ENCODE measurements at places on chromosomes 2 and 18.

GRCh38 chr18:74645679-74646078 lies 48.0 kb downstream of the ZNF407 start:
- peak; percentile 43 for DNase-seq

DNA sequence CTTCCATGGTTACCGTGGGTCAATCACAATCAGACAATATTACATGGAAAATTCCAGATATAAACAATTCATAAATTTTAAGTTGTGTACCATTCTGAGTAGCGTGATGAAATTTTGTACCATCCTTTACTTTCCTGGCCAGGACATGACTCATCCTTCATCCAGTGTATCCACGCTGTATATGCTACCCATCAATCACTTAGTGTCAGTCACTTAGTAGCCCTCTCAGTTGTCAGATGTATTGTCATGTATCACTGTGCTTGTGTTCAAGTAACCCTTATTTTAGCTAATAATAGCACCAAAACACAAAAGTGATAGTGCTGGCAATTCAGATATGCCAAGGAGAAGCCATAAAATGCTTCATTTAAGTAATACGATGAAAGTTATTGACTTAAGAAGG lies 282.6 kb downstream of the CPS1 start:
- DNase-seq: no peak

DNA sequence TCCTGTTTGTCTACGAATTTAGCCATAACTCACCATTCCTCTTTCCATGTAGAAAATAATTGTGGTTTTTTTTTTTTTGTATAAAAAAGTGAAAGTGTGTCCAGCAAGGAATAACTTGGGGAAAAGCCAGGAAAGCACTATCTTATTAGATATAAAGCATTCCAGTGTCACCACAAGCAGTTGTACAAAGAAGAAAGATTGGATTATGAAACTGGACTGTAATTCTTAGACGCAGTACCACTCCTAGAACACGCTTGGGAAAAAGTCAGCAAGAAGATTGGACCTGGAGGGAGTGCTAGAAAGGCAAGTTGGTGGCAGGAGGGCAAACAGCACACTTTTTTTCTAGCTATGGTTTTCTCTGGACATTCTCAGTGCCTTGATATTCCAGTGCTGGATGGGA lies 186.7 kb downstream of the PARD3B start:
- peak; percentile 83 for DNase-seq

DNA sequence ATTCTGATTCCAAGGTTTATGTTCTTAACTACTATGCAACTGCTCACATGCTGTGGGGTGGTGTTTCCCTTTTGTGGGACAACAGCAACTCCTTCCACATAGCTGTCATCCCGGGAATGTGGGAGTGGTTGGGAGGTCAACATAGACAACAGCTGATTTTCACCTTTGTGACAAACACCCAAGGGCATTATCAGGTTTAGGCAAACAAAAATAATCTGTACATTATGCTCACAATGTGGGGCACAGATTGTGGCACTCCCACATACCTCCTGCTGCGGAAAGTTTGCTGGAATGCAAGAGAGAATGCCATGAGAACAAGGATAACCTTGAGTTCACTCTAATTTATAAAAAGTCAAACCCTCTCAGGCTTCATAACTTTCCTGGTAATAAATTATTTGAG lies 582.6 kb downstream of the CNTNAP5 start:
- no peak for DNase-seq

GRCh38 chr2:191642541-191642940 lies 35.4 kb upstream of the NABP1 start:
- DNase-seq: no peak

DNA sequence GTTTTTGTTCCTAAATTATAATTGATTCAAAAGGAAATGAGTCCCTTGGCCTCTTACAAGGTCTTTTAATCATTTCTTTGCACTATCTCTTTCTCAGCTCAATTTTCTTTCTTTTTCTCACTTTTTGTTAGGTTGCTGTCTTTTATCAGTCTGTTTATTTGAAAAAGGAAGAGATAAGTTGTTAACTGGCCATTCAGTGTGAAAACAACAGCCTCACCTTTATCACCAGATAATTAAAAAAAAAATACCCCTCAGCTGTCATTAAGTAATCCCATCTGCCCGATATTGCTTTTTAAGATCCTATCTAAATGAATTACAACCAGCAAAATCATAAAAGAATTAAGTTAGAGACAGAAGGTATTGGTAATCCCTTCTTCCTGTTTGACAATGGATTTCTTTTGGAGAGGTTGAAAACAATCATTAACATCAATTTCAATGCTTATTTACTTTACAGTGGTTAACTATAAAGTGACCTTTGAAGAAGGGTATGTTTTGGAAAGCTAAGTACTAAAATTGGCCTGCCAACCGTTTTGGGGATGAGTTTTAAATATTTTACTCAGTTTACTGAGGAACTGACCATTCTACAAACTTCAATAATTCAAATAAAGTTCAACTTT lies 104.9 kb downstream of the TGIF1 start:
- no peak for DNase-seq

DNA sequence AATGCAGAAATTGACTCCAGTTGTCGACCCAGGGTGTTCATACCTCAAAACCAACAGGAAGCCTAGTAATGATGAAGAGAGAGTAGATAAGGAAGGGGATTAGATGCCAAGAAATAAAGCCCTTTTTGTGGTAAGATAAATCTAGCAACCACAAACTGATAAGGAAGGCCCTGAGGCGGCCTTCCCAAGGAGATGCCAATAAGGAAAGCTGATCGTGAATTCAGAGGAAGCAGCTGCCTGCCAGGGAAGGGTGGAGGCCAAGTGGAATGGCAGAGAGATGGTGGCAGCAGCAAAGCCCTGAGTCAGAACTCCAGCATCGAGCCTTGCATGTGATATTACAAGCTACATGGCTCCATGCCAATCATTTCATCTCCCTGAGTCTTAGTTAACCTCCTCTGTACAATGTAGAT lies 126.3 kb downstream of the IRS1 start:
- peak; percentile 79 for DNase-seq

GRCh38 chr2:7264791-7265190 lies 347.6 kb downstream of the RNF144A start:
- no peak for DNase-seq

- no peak for DNase-seq
Measured at GRCh38 chr2:118889995-118890394, 42.5 kb upstream of the EN1 start.

GRCh38 chr2:225735844-225736243 lies 336.3 kb downstream of the NYAP2 start:
- peak; percentile 95 for DNase-seq

DNA sequence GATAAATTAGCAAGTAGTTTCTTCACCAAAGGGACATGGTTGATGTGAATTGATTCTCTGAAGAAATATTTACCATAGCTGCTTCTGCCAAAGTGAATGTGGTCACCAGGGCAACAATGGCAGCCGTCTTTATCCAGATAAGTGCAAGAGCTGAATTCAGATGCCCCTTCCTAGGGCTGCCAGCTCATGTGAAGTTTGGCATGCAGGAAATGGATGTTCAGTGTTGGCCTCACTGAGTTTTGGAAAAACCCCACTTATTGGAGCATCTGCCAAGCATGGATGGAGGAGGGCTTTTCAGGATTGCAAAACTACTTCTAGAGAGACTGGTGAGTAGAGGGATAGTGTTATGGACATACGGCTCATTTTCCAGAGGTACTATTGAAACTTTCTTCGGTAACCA lies 80.8 kb downstream of the FMNL2 start:
- DNase-seq: no peak
